Pons (tissue), 1 donor: ENCODE measurements at places on chromosomes 13 and 19.

- DNase-seq = no peak
Measured at GRCh38 chr13:79084802-79085424, 321.1 kb downstream of the RBM26 start.

GRCh38 chr13:33800646-33801186 is 17.2 kb upstream of the RFC3 start:
- DNase-seq = no peak

DNA sequence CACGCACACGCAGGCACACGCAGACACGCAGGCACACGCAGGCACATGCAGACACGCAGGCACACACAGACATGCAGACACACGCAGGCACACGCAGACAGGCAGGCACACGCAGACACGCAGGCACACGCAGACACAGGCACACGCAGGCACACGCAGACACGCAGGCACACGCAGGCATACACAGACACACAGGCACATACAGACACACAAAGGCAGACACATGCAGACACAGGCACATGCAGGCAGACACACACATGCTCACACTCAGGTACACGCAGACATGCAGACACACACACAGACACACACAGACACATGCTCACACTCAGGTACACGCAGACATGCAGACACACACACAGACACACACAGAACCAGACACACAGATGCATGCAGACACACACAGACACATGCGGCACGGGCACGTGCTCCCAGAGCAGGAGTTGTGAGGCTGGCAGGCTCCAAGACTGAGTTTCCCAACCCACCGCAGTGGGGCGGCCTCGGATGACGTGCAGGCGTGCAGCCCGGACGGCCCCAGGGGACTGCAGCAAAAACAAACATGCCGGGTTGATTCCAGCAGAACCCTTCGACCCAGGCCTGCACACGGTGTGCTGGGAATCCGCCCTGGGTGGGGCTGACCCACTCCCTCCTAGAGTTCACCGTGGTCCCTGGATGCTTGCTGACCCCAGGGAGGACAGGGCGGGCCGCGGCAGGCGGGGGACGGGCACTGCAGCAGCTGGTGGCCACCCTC is 100.0 kb downstream of the GADD45B start:
- no peak for DNase-seq

DNA sequence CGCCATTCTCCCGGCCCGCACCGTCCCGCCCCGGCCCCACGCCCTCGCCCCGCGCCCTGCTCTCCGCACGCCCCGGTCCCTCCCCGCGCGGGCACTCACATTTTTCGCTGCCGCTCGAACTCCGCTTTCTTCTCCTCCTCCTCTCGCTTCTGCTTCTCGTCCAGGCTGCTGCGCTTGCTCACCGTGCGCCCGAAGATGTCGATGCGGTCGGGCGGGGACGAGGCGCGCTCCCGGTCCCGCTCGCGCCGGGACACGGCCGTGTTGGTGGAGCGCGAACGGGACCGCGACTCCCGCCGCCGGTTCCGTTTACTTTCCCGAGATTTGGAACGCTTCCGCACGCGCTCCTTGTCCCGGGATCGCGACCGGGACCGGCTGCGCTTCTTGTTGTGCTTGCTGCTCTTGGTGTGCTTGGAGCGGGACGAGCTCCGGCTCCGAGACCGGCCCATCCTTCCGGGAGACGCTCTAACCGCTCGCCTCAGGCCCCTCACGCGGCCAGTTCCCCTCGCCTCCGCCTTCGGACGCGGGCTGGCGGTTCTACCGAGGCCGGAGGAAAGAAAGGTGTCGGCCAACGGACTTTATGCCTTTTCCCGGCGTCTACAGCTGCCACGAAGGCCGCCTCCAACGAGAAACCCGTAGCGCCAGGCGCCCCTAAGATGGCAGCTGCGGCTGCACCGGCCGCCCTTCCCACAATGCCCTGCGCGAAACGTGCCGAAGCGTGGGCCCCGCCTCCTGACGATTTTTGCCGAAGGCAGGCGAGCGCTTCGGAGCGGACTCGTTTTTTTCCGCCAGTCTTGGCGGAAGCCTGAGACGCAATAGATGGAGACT is at the start of gene ARGLU1:
Gene ARGLU1 (minus strand): TSS at position 664 of the 825 bp plus-strand sequence. CDS start 218 bp downstream, at position 446.
- DNase-seq = peak; percentile 92
